ENCODE measurements at places on chromosomes 1 and 21.

GRCh38 chr21:31354604-31355443, 10.8 kb upstream of the TIAM1 start:
- peak; percentile 85 for DNase-seq

DNA sequence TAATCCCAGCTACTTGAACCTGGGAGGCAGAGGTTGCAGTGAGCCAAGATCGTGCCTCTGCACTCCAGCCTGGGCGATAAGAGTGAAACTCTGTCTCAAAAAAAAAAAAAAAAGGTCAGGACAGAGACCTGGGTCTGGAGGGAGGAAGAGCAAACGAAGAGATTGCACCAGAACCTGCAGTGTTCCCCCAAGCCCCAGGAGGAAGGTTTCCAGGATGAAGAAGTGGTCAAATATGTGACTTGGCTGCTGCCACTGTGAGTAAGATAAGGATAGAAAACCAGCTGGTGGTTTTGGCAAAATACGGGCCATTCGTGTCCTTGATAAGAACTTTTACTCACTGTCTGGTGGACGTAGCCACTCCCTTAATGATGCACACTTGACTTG, 42.2 kb downstream of the CLDN14 start:
- DNase-seq = no peak

DNA sequence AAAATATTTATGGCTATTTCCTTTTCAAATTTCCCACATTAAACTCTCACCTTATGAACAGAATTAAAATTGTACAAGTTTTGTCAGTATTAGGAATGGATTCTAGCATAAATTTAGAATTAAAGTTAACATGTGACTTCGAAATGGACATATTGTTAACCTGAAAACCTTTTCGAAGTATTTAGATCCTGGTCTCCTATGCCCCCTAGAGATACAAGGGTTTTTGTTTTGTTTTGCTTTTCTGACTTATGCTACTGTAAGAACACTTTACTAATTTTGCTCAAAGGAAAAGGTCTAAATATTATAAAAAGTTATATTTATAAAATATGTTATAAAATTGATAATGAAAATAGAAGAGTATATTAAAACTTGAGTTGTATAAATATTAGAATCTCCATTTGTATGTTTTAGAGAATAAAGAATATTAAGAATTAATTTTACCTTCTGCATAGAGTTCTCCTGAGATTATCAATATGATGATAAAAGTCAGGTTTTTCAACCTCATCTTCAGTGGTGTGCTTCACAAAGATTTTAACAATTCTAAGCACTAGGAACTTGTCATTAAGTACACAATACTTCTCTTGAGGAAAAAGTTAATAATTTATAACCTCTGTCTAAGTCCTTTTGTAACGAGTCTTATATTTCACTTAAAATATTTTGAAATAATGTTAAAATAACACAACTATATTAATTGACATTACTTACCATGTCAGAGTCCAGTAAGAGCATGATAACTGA, at the start of gene F13B:
TSS of gene F13B (minus strand) at position 542 of the 738 bp plus-strand sequence. CDS start at position 505, 37 bp downstream.
- no peak for DNase-seq

- DNase-seq = no peak
Measured at GRCh38 chr21:27719226-27719625, 752.3 kb upstream of the ADAMTS5 start.

- DNase-seq = no peak
Measured at GRCh38 chr1:22364326-22364650, 87.4 kb upstream of the ZBTB40 start.

- no peak for DNase-seq
Measured at GRCh38 chr1:67896826-67897225, 63.6 kb upstream of the GNG12 start.

DNA sequence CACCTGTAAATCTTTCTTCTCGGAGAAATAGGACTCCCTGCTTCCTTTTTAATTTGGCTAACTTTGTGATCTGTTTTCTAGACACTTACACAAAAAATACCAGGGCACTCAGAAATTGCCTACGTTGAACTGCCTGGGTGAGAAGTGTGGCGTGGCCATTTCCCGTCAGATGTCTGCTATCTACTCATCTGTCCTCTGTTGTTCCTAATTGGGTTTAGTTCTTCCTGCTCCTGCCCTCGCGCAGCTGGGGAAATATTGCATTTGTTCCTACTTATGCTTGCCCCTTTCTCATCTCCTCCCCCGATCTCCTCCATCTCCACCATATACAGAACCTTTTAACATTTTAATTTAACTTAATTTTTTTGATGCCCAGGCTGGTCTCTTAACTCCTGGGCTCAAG, 55.1 kb downstream of the CD58 start:
- DNase-seq = peak; percentile 60

GRCh38 chr1:30912224-30912623, 3.7 kb upstream of the SDC3 start:
- DNase-seq = no peak

DNA sequence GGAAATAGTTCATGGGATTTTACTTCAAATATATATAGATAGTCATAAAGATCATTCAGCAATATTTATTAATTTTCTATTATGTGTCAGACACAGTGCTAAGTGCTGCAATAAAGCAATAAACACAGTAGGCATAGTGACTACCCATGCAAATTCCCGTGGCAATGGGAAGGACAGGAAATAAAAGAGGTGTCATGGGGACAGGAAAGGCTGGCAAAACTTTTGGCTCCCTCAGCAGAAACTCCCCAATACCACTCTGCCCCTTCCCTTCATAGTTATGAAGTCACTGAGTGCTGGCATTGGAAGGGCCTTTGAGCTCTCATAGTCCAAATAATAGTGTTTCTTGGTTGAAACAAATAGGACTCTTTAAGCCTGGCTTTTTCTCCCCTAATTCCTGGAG, 104.4 kb upstream of the DPT start:
- DNase-seq = no peak

GRCh38 chr1:240906477-240906876, 294.5 kb upstream of the GREM2 start:
- DNase-seq = no peak

DNA sequence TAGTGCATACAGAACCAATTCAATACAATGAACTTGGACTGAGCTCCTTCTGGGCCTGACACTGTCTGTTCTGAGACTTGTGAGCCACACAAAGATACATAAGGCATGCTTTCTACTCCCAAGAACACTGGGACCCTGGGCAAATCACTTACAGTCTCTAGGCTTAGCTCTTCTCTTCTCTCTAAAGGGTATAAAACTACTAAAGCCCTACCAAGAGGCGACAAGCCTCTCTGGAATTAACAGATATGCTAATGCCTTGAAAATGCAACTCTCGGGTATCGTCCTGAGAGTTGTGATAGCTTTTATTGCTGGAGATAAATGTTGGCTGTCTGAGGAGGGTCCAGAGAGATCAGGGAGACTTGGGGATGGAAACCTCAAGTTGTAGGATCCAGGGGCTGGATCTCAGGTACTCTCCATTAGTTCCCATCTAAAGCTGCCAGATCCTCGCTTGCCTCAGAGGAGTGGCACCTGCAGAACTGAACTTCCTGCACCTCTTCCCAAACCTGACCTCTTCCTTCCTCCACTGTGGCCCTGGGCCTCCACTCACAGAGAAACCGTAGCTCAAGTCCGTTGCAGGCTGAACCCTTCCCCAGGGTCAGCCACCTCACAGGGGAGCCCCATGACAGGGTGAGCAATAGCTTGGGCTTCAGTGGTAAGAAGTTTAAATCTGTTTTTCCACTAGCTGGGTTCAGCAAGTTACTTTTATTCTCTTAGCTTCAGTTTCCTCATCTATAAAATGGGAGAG, 11.5 kb upstream of the CFAP45 start:
- no peak for DNase-seq

DNA sequence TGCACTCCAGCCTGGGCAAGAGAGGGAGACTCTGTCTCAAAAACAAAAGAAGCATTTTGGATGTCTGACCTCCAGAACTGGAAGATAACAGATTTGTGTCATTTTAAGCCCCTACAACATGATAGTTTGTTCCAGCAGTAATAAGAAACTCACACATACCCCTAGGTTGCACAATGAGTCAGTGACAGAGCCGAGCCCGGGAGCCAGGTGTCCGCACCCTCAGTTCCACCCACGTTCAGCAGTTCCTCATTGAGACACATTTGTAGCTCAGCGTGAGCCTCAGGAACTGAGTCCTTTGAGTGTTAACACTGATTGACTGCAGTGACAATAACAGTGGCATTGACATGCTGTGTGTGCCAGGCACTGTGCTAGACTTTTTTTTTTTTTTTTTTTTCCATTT, 19.8 kb downstream of the LRRC38 start:
- no peak for DNase-seq

GRCh38 chr1:201491896-201492511, 14.9 kb downstream of the CSRP1 start:
- DNase-seq = no peak

- no peak for DNase-seq
Measured at GRCh38 chr1:48777219-48777895, 666 bp upstream of the BEND5 start.

GRCh38 chr21:34969423-34970166, 79.5 kb downstream of the RUNX1 start:
- peak; percentile 32 for DNase-seq

- DNase-seq = no peak
Measured at GRCh38 chr1:51924455-51924854, 45.9 kb upstream of the NRDC start.

DNA sequence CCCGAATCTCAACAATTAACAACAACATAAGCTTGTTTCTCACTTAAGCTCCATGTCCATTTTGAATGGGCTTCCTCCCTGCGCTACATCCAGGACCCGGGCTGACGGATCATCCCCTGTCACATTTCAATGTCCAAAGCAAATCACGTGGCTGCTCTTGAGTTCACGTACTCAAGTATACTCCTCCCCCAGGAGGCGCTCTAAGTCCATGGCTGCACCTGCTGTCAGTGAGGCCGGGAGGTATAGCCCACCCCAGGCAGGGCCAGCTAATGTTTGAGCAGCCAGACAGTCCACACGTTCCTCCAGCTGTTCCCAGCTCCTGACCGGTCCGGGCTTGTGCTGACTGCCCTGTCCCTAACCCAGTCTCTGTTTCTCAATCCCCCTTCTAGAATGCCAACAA, 220.8 kb downstream of the SLC35F3 start:
- peak; percentile 22 for DNase-seq

DNA sequence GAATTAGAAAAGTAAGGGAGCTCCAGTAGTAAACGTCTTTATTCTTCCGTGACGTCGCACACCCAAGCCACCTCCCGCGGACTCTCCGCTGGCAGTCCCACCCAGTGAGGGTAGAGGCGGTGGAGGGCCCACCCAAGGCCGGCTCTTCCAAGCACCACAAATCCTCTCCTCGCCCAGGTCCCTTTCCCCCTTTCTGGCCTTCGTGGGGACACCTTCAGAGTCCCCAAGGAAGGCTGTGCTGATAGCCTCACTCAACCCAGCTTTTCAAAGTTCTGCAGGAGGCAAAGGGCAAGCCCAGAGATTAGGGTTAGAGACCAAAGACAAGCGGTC, 349 bp upstream of the GPN2 start:
- no peak for DNase-seq

DNA sequence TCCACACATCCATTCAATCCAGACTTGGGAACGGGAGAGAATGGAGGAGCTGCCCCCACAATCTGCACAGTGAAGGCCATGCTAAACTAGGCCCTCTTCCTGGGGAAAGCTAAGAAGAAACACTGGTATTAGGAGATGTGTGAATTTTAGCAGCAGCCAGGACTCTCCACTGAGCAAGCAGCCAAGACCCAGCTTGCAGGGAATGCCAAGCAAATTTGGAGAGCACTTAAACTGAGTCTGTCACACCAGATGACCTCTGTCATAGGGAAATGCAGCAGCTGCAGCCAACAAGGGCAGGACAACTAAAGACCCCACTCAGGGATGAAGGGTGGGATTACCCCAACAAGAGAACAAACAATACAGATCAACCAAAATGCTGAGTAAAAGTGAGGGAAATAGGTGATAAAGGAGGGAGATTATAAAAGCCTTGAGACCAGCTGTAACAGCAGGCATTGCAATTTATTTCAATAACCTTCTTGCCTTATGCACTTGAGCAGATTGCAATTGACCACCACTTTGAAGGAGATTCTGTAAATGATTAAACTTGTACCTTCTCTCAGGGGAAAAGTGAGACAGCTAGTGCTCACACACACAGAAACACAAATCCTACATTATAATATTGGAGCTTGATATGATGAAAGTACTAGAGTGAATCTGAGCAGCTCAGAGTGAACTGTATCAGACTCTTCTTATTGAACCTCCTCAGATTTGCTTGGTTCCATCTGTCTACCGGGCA, 2.5 kb upstream of the CLCA1 start:
- no peak for DNase-seq

DNA sequence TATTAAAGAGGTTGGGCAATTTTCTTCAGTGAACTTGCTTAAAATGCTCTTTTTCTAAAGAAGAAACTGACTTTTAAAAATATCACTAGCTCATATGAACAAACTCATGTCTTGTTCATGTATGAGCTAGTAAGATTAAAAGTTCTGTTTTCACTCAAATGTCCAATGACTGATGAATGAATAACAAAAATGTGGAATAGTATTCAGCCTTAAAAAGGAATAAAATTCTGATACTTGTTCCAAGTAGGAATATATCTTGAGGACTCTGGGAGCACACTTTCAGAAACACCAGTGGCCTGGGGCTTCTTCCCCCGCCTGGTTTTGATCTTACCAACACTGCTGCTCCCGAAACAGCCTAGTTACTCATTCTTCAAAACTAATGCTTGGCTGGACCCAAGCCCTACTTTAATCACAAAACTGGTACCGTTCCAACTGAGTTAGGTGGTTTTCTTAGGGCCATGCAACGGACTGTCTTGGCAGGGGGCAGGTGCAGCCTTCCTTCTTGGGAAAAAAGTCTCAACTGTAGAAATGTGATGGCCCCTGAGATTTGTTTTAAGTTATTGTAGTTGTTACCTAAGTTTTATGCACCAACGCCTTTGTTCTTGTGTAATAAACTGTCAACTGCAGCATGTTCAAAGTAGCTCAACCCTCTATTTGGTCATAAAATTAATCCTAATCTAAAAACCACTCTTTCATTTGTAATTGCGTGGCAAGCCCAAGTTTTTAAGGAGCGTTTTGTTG, 116.0 kb downstream of the ETS2 start:
- DNase-seq = no peak

GRCh38 chr1:31977385-31978131, 36.1 kb upstream of the KHDRBS1 start:
- peak; percentile 21 for DNase-seq

DNA sequence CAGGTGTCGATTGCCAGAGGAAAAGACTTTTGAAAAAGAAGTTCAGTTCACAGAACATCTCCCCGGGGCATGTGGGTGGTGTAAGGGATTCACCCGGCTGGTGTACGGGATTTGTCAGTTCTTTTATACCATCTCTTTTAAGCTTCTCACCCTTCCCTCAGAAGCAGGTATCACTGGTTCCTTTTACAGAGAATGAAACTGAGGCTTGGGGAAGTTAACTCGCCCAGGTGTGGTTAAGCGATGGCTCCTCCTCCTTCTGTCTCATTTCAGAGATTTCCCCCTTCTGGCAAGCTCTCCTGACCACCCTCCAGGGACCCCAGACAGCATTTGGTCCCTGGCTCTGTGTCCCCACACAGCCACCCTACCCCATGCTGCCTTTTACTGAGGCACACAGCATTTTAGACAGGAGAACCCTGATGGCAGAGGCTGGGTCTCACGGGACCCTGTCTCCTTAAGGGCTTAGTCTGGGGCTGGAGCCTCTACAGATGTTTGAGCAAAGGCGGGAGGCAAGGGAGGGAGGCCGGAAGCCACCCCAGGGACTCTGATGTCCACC, 2.8 kb upstream of the ECE1 start:
- peak; percentile 56 for DNase-seq

- no peak for DNase-seq
Measured at GRCh38 chr1:191963781-191964455, 194.3 kb upstream of the RGS18 start.
